ENCODE measurements at places on chromosomes 6 and 20.

- no peak for DNase-seq
These were observed 149.0 kb upstream of the SNX9 start for GRCh38 chr6:157674061-157674460.

DNA sequence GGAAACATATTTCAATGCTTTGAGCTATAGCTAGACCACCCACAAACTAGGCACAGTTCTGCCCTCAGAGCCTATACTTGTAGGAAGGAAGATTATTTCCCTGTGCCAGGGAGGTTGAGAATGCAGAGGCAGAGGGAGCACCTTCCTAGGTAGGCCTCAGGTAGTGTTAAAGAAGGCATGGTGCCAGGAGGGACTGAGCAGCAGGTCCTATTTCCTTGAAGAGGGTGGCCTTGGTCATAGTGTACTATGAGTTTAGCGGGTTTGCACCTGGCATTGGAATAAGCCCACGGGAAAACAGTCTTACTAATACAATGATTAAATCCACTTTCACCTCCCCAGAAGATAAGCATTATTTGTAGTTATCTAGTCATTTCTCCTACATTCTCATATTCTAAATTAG is 375.4 kb downstream of the CDKAL1 start:
- no peak for DNase-seq

DNA sequence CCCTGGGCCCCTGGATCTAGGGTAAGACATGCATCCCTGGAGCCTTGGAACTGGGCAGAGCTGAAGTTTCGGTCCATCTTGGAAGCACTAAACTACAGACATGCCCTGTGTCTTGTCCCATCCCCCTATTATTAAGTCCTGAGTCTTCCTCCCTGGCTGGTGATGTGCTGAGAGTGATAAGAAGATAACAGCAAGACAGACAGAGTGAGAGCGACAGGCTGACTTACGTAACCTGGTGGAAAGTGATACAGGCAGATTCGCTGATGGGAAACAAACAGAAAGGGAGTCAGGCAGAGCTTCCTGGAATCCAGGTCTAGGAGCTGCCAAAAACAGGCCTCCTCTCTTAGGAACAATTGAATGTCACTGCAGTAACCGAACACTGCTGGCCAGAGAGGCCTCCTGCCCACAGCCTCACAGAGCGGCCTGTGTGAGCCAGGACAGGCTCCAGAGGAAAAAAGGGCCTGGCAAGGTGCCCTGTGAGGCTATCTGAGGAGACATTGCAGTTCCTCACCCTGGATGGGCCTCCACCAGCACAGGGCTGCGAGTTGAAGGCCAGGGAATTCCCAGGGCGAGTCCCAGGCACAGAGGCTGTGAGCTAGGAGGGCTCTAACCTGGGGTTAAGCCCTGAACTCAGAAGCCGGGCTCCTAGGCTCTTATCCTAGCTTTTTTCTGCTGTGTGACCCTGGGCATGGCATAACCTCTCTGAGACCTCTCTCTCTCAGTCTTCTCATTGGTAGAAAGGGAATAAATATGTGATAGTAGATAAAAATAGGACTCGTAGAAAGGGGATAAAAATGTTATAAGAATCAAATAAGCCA is 34.2 kb upstream of the B4GALT5 start:
- DNase-seq, result no peak

GRCh38 chr20:2285193-2285592 is 10.6 kb upstream of the TGM3 start:
- DNase-seq, result no peak

GRCh38 chr6:21908161-21908848 is 314.8 kb downstream of the SOX4 start:
- no peak for DNase-seq

GRCh38 chr20:33037456-33037855 is 6.0 kb downstream of the BPIFB6 start:
- no peak for DNase-seq

DNA sequence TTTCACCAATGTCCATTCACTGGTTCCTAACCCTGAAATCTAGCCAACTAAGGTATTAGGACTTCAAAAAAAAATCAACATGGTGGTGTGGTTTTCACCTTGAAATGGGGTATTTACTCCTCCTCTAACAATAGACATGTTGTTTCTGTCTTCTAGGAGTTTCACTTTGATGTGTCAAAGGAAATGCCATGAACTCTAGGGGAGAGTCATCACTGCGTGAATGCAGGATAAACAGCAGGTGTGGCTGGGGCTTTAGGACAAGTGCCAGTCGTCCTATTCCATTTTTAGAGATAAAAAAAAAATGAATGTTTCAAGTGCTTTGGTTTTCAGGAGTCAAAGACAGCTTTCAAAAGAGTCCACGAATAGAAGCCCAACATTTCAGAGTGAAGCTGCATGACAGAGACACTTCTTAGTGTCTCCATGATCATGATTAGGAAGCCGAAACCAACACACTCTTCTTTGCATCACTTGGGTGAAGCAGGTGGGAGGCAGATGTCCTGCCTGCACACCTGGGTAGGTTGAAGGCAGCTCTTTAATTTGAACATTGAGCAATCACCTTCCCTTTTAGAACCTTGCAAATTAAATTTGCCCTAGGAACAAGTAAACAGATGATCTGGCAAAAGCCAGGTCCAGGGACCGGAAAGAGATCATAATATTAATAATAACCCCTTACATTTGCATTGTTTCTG is 328.5 kb upstream of the PRDM1 start:
- no peak for DNase-seq

DNA sequence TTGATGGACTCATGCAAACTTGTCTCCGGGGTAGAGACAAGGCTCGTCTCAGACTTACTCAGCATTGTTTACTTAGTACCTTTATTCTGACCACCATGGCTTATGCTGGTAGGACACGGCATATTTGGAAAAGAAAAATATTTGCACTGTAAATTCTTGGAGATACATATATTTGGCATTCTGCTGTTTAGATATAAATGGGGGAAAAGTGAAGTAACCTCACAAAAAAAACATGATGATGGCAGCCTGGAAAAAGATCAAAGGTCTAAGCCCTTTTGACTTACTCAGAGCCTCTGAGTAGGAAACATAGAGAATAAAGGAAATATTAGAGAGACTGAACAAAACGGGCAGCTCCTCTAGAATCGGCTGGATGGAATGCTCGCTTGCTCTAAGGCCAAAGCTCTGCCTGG is 32.5 kb downstream of the PDE10A start:
- DNase-seq, result no peak

- DNase-seq, result no peak
These were observed 20.6 kb downstream of the JARID2 start for GRCh38 chr6:15266423-15266996.

GRCh38 chr6:109010705-109011102 is 83.9 kb downstream of the SESN1 start:
- DNase-seq, result no peak

GRCh38 chr6:83127976-83128375 is 60.5 kb downstream of the DOP1A start:
- DNase-seq, result no peak

- no peak for DNase-seq
These were observed 11.5 kb upstream of the ALDH8A1 start for GRCh38 chr6:134961366-134961765.

GRCh38 chr6:80690551-80691131 is 584.2 kb downstream of the BCKDHB start:
- DNase-seq, result no peak

- DNase-seq, result no peak
These were observed 5.9 kb downstream of the HCRTR2 start for GRCh38 chr6:55180258-55180657.

DNA sequence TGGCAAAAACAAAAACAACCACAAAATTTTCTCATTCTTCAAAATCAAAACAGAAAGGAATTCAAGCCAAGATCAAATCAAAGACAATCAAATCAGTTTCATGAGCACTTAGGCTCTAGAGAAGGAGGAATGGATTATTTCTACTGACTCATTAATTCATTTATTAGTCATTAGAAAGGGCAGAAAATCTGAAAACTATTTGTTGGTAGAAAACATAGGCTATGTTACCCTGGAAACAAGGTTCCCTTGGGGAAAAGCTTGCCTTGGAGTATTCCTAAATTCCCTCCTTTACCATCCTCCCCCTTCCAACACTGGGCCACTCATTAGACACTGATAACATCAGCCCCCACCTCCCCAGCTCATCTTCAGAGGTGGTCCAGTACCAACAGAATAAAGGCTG is 17.5 kb downstream of the KIF16B start:
- no peak for DNase-seq

DNA sequence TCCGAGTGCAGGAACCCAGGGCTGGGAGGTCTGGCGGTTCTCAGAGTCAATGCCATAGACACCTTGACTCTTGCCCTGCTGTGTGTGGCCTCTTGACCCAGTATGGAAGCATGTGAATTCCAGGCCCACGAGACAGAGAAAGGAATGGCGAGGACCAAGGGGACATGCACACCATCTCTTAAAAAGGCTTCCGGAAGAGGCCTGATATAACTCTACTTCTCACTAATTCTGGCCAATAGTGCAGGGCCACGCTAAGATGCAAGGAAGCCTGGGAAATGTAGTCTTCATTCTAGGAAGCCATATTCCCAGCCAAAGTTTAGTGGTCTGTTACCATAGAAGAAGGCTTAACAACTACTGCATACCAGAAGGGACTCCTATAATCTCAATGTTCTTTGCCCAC is 177.0 kb upstream of the KCNG1 start:
- no peak for DNase-seq

GRCh38 chr20:19815553-19815991 is 57.5 kb downstream of the RIN2 start:
- DNase-seq, result no peak

- no peak for DNase-seq
These were observed 96.4 kb downstream of the MOXD1 start for GRCh38 chr6:132304891-132305305.

GRCh38 chr6:149140137-149140909 is 177.2 kb upstream of the TAB2 start:
- DNase-seq, result no peak

- no peak for DNase-seq
These were observed 6.8 kb downstream of the SLC22A3 start for GRCh38 chr6:160355001-160355400.

DNA sequence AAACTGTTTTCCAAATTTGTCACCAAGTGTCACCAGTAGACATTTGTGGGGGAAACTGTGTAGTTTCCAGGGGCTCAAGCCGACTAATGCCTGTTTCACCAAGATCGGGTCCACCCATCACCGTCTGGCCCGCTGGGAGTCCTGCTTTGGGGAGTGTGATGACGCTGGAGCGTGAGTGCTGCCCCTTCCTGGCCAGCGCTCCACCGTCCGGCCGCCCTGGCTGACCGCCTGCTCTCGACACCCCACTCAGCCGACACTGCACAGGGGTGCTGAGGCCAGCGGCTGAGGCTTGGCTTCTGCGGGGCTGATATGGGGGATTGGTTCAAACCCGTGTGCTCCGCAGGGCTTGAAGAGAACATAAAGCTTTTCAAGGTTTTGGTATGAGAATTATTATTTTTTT is 160.1 kb downstream of the SMOC2 start:
- DNase-seq, result no peak

Measured in activated CD8-positive, alpha-beta memory T cell treated with anti-CD3 and anti-CD28 coated beads for 1 hour (primary cell).